Keratinocyte (primary cell): ENCODE measurements at places on chromosomes 11 and 22.

DNA sequence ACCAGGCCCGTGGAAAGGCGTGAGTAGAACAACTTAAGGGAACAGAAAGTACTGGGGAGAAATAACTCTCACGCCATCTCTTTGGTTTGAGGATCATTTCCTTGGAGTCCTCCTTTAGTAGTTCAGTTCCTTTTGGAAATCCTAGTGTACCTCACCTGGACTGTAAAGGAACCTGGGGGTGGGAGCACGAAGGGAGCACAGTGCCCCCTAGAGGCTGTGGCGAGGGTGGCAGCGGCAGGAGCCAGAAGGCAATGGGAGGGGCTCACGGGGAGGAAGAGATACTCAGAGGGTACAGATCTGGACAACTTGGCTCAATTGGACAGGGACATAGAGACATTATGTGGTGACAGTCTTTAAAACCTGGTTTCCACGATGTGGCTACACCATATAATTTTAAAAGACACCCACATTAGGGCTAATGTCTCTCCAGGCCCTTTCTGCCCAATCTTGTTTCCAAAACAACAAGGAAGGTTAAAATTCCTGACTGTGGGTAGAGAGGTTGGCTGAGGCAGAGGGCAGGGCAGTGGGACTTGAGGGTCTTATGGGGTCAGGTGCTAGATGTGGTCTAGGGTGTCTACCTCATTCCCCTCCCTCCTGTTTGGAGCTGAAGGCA is 87.0 kb downstream of the CSNK2A3 start:
- no peak for DNase-seq

DNA sequence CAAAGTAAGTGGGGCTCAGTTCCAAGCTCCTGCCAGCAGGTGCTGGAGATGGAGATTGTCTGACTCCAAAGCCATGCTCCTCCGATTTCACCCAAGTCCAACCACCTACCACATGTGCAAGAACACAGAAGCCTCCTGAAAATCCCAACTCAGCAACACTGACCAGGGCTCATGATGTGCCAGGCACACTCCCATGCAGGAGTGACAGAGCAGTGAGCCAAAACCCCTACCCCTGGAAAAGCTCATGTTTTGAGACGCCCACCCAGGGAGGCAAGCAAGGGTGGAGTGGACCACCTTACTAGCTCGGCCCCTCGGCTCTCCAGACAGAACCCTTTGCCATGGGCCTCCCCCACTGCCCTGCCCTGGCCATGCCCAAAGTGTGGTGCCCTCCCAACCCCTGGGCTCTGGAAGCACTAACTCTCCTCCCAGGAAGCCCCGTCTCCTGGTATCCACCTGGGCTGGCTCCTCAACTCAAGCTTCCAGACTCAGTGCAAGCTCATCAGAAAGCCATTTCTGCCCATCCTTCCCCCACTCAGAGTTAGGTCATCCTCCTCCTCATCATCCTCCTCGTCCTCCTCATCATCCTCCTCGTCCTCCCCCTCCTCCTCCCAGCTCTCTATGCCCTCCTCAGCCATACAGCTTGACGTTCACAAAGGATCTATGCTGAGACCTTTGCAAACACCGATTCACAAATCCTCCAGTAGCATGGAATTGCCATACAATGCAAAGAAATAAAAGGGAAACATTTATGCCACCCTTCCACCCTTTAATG is 154.9 kb downstream of the MPPED1 start:
- DNase-seq: no peak

DNA sequence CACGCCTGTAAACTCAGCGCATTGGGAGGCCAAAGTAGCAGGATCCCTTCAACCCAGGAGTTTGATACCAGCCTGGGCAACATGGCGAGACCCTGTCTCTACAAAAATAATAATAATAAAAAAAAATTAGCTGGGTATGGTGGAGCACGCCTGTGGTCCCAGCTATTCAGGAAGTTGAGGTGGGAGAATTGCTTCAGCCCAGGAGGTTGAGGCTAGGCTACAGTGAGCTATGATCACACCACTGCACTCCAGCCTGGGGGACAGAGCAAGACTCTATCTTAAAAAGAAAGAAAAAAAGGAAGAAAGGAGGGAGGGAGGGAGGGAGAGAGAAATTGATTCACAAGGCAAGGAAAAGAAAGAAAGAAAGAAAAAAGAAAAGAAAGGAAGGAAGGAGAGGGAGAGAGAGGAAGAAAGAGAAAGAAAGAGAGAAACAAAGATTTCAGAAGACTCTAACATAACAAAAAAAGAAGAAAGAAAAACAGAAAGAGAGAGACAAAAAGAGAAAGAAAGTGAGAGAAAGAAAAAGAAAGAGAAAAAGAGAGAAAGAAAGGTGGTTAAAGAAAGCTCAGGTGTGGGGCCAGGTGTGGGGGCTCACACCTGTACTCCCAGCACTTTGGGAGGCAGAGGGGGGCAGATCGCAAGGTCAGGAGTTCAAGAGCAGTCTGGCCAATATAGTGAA is 37.3 kb upstream of the MYH9 start:
- no peak for DNase-seq

GRCh38 chr11:76798671-76799065 is 15.5 kb downstream of the TSKU start:
- no peak for DNase-seq

GRCh38 chr11:106409222-106409621 is 331.8 kb downstream of the AASDHPPT start:
- DNase-seq: no peak

DNA sequence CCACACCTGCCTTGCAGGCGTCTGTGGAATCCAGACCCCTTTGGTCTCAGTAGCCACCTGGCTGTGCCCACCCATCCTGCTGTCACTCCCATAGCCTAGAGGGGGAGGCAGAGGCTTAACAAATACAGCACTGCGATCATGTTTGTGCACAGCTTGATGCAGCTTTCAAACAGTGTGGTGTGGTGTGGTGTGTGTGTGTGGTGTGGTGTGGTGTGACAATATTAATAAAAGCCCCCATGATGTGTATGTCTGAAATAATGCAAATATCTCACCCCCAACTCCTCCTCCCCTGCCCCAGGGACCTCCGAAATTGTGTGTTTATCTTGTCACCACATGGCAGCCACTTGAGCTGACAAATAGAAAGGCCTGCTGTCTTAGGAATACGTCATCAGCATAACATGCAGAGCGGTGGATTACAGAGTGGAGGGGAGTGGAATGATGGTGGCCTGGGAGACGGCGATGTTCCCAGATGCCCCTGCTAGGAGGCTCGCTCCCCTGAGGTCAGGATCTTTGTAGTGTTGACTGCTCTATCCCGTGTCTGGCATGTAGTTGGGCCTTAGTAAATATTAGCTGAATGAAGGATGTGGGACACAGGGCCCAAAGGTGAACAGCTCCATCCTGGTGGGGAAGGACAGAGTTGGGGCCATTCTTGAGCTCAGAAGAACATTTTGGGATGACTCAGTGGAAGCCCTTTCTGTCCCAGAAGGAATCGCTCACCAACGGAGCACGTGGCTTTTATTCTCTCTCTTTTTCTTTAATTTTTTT is 2.8 kb downstream of the PDXP start:
- DNase-seq: no peak

GRCh38 chr11:41446566-41446965 is 12.9 kb downstream of the LRRC4C start:
- no peak for DNase-seq

DNA sequence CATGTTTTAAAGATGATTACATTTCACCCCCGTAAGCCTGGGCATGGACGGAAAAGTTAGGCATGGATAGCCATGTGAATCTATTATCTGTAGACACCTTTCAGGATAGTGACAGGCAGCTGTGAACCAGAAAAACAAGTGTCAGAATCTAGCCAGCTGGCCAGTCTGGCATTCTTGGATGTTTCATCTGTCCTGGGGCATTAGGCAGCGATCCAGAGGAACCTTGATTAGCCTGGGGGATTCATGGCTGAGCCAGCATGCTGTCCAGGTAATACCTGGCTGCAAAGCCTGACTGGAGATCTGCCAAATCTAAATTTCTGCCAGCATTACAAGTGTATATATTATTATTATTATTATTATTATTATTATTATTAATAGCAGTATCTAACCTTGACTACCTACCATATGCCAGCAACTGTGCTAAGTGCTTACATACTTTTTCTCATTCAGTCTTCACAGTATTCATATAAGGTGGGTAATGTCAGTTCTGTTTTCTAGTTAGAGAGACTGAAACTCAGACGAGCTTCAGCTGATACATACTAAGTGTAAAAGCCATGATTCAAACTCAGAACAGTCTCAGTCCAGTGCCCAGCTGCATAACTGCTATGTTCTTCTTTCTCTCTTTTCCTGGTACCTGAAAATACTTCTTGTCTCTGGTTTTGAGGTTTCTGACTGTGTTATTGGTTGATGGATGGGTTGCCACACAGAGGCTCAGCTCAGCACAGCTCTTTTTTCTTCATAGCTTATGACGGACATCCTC is 12.8 kb downstream of the BMAL1 start:
- DNase-seq: no peak

- no peak for DNase-seq
Measured at GRCh38 chr11:44266056-44266780, 43.7 kb downstream of the ALX4 start.

- no peak for DNase-seq
Measured at GRCh38 chr11:2662430-2663299, 37.1 kb downstream of the KCNQ1OT1 start.

DNA sequence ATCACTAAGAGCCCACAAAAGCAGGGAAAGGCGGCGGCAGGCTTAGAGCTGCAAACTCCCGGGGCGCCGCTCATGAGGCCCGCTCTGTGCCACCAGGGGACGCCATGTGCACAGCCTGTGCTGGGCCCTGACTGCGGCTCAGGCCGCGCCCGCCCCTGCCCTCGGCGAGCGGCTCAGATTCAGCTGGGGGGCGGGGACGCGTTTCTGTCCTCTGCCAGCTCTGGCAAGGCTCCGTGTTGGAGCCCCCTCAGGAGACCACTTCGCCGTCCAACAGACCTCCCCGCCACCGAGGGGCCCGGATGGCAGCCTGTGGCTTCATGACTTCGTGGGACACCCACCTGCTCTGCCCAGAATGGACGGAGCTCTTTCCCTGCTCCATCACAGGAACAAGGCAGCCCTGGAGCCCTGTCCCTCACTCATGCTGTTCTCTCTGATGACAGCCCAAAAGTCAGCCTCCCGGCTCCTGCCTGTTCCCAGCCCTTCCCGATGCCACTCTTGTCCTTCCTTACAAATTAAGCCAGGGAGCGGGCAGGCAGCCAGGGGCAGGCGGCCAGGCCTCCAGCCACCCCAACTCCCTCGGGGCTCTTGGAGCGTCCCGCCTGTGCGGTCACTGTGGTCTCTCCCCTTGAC is 69.1 kb downstream of the NAT10 start:
- no peak for DNase-seq

DNA sequence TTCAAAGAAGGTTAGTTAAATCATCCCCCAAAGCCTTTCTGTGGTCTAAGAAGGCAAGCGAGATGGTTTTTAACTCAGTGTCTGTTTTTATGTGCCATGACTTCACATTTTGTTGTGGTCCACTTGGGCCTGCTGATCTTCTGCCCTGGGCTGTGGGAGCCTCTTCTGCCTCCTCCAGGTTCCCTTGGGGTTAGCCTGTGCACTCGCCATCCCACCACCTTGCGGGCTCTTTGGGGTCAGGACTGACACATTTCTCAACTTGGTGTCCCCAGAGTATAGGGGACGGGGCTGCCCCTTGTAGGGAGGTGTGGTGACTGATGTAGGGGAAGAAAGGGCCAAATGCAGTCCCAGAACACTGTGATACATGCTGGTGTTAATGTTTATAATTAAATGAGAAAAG is 207.0 kb downstream of the TBC1D22A start:
- DNase-seq: no peak

- DNase-seq: peak; percentile 81
Measured at GRCh38 chr22:31055635-31056159, 25.4 kb upstream of the SMTN start.

DNA sequence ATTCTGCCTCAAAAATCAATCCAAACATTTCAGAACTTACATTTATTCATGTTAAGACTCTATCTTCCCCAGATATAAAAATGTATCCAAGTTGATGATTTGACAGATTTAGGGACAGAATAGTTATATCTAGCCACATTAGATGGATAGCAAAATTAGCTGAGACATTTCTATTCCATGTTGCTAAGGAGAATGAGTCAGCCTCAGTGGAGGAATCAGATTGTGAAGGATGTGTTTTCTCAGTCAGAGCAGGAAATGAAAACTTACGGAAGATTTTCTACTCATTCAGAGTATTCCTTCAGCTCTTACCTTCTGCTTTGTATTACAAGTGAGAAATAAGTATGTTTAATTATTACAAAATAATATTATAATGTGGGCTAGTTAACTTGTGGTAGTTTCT is 556.3 kb upstream of the ANO3 start:
- DNase-seq: no peak

GRCh38 chr22:23289851-23290724 is 109.8 kb downstream of the BCR start:
- no peak for DNase-seq

DNA sequence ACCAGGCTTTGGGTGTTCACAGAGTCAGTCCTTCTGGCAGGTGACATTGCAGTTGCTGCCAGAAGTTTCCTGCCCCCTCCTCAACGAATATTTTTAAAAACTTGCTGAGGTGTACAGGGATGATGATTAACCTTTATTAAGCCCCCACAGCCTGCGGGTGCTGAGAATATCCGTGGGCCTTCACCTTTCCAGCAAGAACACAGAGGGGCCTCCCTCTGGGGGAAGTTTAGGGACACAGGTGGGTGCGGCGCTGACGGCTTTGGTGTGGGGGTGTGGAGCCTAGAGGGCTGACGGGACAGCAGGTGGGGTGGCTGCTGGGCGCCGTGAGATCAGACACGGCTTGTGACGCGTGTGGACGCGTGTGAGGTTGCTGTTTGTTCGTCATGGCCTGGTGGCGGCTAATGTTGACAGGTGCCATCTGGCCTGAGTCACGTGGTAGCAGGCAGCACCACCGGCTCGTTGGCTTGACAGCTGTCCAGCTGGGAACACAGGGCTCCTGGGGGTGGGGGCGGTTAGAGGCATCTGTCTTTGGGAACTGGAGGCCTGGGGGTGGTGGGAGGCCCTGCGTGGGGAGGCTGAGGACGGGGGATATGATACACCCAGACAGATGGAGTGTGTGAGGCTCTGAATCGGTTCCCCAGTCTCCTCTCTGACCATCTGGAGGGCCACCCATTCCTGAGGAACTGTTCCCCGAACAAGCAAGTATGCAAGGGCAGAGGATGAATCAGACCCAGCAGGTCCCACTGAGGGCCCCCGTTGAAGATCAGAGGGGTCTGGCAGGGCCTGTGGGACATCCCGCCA is 12.5 kb upstream of the LRRC10B start:
- DNase-seq: no peak

- no peak for DNase-seq
Measured at GRCh38 chr11:117999354-117999993, 13.3 kb downstream of the IL10RA start.

GRCh38 chr22:27518531-27519340 is 282.8 kb downstream of the MN1 start:
- no peak for DNase-seq

- no peak for DNase-seq
Measured at GRCh38 chr22:26168330-26168851, 871 bp upstream of the SEZ6L start.
